ENCODE measurements at places on chromosomes 2 and 18.

- no peak for DNase-seq
These were observed 17.1 kb upstream of the SP3 start for GRCh38 chr2:173982182-173982714.

DNA sequence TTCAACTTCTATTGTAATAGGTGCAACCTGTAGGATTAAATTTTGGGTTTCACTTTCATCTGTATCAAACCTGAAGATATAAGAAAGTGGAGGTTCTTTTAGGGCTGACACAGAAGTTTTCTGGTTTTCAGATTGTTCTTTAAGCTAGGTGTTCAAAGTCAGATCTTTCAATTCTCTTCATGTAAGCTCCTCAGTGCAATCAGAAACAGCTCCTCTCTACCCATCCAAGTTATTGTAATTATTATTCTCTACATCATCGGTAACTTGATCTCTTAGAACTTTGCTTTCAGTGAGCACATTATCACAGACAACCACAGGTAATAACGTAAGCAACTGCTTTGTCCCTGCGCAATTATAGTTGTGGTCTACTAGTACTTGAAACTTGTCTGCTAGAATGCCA, 179.4 kb downstream of the MYCN start:
- DNase-seq: no peak

GRCh38 chr2:100819370-100820272, at the start of gene NPAS2:
TSS of gene NPAS2 (plus strand) at chr2:100820139. CDS start at chr2:100904755, 84,616 bp downstream.
- peak; percentile 56 for DNase-seq

DNA sequence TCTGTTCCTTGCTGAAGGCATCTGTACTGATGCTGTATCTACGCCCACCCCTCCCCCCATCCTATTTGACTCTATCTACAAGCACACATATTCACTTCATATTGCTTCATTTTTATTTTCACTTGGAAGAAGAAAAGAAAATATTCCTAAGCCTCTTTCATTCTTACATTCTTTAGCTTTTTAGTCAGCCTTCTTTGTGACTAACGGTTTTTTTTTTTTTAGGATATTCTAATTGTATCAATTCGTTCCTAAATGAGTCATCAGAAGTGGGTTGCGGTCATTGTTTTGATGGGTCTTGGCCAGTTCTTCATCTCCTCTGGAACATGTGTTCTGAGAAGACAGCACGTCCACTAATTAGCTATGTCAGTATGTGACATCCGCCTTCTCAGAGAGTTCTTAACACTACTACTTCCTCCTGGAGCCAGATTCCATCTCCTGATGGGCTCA, 88.7 kb downstream of the MYO1B start:
- no peak for DNase-seq

GRCh38 chr2:102971701-102972100, 209.9 kb downstream of the TMEM182 start:
- DNase-seq: no peak

GRCh38 chr2:118667348-118667747, 180.1 kb downstream of the EN1 start:
- no peak for DNase-seq

DNA sequence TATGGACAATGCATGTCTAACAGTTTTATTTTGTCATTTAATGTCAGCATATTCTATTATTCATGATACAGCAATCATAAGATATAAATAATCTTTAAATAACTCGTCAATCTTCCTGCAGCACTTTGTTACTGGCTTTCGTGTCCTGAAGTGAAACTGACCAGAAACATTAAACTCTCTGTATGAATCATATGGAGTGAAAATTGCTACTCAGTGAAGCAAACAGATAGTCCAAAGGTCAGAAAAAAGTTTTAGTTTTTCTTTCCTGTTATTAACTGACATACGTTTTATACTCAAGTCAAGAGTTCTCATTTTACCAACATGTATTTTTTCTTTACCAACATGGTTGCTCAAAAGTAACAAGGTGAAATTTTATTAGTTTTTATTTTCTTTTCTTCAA, 106.8 kb upstream of the GALNT5 start:
- DNase-seq: no peak

DNA sequence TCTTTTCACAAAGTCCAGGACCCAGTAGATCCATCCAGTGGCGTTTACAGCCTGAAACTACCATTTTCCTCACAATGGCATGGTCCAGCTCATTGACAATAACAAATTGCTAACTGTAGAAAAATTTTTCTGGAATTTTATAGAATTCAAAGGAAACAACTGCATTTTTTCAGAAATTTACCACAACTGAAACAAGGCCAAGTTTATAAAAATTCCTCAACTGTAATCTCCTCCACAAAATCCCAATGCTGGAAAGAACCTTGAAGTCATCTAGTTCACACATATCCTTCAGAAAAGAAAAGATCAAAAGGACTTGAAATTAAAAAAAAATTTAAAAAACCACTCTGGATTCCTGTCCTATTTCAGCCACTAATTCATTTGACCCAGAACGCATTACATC, 226.0 kb upstream of the CTAGE1 start:
- no peak for DNase-seq

DNA sequence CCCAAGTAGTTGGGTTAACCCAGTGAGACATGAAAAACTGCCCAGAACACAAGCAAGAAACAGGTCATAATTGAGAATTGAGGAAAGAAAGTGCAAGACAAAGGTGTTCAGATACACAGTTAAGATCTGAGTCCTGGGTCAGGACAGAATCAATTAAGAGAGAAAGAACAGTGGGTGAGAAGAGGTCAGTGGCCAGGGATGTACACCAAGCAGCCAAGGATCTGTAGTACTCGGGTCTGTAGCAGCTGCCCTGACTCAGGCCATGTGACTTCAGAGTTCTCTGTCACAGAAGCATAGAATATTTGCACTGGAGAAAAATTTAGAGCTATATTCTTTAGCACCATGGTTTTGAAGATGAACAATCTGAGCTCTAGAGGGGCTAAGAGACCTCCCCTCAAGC, 141.6 kb downstream of the SLC8A1 start:
- DNase-seq: no peak

GRCh38 chr2:170743530-170744239, 26.5 kb upstream of the ERICH2 start:
- no peak for DNase-seq

- DNase-seq: no peak
These were observed 43.0 kb downstream of the TNFRSF11A start for GRCh38 chr18:62368100-62368499.

DNA sequence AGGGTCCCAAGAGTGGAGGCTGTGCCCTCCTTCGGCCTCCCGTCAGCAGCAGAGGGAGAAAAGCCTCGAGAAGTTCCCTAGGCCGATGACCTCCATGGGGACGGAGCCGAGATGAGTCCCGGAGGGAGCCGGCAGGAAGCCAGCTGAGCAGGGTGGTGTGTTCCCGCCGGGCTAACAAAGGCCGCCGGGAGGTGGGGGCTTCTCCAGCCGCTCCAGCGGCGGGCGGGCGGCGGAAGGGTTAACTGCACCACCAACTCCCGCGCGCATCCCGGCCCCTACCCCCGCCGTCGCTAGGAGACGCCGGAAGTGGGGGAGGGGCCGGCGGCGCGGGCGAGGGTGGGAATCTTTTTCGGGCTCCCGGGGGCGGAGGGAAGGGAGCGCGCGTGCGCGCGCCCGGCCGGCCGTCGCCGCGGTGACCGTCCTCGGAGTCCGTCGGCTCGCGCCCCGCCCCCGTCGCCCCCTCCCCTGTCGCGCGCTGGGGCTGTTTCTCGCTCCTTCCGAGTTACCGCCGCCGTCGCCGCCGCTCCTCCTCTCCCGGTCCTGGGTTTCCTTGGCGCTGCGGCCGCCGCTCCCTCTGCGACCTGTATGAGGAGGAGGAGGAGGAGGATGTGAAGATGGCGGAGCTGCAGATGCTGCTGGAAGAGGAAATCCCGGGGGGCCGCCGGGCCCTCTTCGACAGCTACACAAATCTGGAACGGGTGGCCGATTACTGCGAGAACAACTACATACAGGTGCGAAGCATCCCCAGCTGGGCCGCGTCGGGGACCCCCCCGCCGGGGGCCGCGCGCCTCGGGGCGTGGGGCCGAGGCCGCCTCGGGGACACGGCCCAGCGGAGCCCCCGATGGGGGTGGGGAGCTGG, at the start of gene ABI2:
TSS of gene ABI2 (plus strand) at position 494 of the 859 bp plus-strand sequence. CDS start at position 615, 121 bp downstream.
- peak; percentile 77 for DNase-seq

All from activated naive CD8-positive, alpha-beta T cell treated with anti-CD3 and anti-CD28 coated beads, Interleukin-2, amount 10 ng/mL, durations not matched to agents 7 days and 5 days (primary cell).